ENCODE measurements at places on chromosomes 16 and 17. TPM values are rescaled to one million over a fixed set of nuclear protein-coding genes. Genes with fewer than 3 reads are reported as not detected.

Gene NPIPA3
- not detected for total RNA-seq

DNA sequence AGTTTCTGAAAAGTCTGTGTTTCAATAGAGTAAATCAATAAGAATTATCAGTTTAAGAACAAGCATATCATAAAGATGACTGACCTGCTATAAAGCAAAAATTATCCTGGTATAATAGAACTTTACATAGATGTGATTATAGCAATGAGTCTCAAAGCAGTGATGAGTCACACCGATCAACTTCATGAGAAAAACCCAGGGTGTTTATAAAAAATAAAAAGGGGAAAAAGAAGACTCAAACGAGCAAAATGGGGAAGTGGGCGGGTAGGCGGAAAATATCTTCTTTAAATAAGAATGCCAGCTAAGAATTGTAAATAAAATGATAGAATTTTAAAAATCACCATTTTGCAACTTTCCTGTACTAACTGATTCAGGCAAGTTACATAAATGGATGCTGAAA lies 46.8 kb downstream of the BRIP1 start:
- DNase-seq = no peak

Gene SEC14L5
- 0.45 TPM for total RNA-seq

- DNase-seq = no peak
Observed at GRCh38 chr17:41347869-41348760, 2.5 kb downstream of the KRT33A start.

GRCh38 chr17:7357381-7357780 lies 2.4 kb downstream of the TMEM95 start:
- no peak for DNase-seq

- DNase-seq = no peak
Observed at GRCh38 chr17:80456465-80457235, 19.8 kb downstream of the NPTX1 start.

GRCh38 chr16:1245452-1246020 lies 5.0 kb downstream of the TPSAB1 start:
- DNase-seq = no peak

GRCh38 chr16:66420396-66420795 lies 6.7 kb upstream of the BEAN1 start:
- no peak for DNase-seq

- peak; percentile 35 for DNase-seq
Observed at GRCh38 chr17:4940555-4941318, 669 bp downstream of the RNF167 start.

GRCh38 chr16:19517424-19518089 lies 4.3 kb downstream of the GDE1 start:
- no peak for DNase-seq

Gene PRSS8
- total RNA-seq = not detected

DNA sequence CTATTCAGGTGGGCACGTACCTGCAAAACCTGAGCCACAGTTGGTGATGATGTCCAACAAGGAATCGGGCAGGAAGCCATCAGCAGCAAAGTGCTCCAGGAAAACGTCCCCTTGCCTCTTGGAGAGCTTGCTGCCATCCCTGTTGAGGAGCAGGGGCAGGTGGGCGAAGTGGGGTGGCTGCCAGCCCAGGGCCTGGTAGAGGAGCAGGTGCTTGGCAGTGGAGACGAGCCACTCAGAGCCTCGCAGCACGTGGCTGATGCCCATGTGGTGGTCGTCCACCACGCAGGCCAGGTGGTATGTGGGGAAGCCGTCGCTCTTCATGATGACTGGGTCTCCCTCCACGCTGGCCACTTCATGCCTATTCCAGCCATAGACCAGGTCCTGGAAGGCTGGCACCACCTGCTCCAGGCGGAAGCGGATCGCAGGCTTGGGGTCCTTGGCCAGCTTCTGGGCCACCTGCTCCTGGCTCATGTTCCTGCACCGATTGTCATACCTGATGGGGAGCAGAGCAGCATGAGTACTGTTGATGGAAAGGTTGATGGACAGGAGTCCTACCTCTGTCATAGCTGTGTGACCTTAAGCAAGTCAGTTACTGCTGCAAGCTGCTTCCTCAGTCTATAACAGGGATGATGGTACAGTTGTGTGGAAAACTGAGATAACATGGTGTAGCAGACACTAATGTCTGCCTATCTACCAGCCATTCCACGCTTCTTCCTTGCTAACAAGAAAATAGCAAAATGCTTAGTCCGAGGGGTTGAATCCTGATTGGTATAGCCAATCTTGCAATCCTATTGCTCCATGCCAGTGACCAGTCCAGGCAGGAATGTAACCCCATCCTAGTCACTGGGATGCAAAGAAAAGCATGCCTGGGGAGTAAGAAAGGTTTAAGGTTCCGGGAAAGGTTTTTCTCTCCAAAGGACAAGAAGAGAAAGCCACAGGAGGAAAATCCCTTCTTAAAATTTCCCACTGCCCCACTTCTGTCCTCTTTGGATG lies 22.0 kb downstream of the EARS2 start:
- no peak for DNase-seq

Gene GPR179
- not detected for total RNA-seq

Gene OTOA
- 0.16 TPM for total RNA-seq

Gene CMTM2
- 0.70 TPM for total RNA-seq

- no peak for DNase-seq
Observed at GRCh38 chr16:4393240-4393600, 21.6 kb downstream of the VASN start.

DNA sequence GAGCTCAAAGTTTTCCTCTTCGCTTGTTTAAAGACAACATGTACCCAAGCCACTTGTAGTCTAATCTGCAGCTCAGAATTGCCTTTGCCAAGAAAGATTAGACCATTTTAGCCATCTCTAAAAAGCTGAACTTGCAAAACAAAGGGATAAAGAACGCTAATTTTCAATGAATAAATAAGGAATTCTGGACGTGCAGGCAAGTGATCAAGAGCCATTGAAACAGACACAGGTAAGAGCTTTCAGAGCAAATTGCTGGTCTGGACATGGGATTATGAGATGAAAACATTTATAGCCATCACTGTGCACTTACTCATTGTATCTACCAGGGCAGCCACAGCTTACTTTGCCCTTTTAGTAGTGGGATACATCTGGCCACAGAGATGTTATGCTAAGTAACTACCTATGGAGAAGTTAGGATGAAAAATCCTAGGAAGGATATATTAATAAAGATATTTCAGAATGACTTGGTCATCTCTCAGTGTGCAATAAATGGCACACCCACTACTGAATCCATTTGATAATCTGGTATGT lies 44.4 kb downstream of the RND2 start:
- no peak for DNase-seq

GRCh38 chr16:4787627-4788482 lies at the start of gene SEPTIN12:
Gene SEPTIN12, minus strand, starts transcription at chr16:4788345. Its CDS starts 700 bp downstream, at chr16:4787645.
- no peak for DNase-seq

GRCh38 chr17:21289175-21289901 lies 4.8 kb downstream of the MAP2K3 start:
- DNase-seq = no peak

- no peak for DNase-seq
Observed at GRCh38 chr16:25011891-25012514, 3.2 kb downstream of the ARHGAP17 start.

DNA sequence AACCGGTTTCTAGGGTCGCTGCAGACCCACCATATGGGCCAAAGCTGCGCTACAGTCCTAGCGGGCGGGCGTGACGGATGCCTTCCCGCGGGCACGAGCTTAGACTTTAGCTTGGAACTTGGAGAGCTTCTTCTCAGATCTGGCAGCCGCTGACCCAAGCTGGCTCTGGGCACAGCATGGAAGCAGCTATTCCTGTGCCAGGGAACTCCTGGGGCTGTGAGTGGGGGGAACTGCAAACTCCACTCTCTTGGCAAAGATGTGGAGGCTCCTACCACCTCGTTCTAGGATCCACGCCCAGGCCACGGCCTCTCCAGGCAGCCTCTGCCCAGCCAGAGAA lies 8.8 kb downstream of the FAAP100 start:
- no peak for DNase-seq

- DNase-seq = no peak
Observed at GRCh38 chr17:3788200-3788599, 12.8 kb downstream of the ITGAE start.

- DNase-seq = no peak
Observed at GRCh38 chr16:85243308-85243707, 131.0 kb upstream of the CIBAR2 start.

GRCh38 chr16:55154956-55155355 lies 169.0 kb upstream of the IRX6 start:
- DNase-seq = no peak

Gene KRTAP3-2
- not detected for total RNA-seq

GRCh38 chr17:50626037-50626574 lies 8.6 kb upstream of the ABCC3 start:
- peak; percentile 40 for DNase-seq

- no peak for DNase-seq
Observed at GRCh38 chr16:5852151-5852550, 754.6 kb upstream of the EEF2KMT start.

DNA sequence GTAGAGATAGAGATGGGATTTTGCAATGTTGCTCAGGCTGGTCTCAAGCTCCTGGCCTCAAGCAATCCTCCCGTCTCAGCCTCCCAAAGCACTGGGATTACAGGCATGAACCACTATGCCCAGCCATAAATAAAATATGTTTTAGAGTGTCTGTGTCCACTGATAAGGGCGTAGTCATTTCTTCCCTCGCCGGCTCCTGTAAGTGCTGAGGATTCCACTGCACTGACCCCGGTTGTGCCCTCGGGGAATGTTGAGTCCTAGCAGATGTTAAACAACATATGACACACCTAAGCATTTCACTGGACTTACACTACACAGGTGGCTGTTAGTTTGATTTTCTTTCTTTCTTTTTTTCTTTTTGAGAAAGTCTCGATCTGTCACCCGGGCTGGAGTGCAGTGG lies 5.6 kb upstream of the SHMT1 start:
- no peak for DNase-seq

Gene CMTM1
- total RNA-seq = 3.3 TPM

GRCh38 chr17:32445074-32445415 lies 735 bp downstream of the PSMD11 start:
- DNase-seq = no peak

GRCh38 chr16:48608871-48609651 lies 919 bp downstream of the N4BP1 start:
- DNase-seq = peak; percentile 20

DNA sequence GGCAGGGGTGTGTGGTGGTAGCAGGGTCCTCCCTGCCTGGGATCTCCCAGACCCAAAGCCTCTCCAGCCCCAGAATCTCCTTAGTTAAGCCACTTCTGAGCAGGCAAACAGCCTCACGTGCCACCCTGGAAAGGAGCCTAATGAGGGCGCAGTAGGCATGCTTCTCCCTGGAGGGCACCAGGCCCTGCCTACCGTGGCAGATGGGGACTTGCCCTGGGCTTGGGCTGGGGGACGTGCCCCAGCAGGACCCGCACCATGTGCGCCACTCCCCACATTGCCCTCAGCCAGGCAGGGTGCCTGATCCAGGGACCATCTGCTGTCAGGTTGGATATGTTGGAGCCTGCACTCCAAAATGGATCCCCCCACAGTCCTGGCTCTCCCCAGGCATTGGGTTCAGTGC lies 14.2 kb downstream of the FAM83G start:
- DNase-seq = no peak

Gene CEMP1
- total RNA-seq = 0.23 TPM

Gene NFATC2IP
- total RNA-seq = 67.7 TPM

Gene CES5A
- not detected for total RNA-seq
